ENCODE measurements at places on chromosomes 4 and X.

DNA sequence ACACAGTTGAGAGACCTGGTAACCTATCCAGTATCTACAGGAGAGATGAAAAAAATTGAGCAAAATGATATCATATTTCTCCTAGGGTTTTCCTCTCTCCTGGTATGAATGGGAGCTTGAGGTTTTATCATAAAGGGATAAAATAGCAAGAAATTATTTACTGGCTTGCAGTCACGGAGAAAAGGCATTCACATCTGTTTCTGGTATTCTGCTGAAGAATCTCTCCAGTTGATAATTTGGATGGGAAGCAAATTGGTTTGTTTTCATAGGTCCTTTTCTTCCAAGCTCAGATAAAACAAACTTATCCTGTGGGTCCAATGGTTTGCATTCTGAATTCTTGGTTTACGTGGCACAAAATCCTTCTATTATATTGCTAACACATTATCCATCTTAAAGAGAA, 83.1 kb upstream of the GYPA start:
- no peak for DNase-seq

GRCh38 chrX:56994375-56995270, 718 bp downstream of the SPIN3 start:
- peak; percentile 3 for DNase-seq

DNA sequence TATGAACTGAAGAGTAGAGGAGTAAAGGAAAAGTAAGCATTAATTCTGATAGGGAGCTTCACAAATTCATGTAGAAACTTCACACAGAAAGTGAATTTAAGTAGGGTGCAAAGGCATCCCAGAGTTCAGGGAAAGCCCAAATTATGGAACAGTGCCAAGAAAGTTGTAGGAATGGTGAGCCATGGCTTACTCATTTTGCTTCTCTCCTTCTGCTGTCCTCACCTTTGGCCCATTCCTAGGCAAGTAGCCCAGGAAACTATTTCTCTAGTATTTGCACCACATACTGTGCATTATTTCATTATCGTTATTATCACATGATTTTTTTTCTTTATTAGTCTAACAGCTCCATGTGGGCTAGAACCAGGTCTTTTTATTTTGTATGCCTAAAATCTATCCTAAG, 34.9 kb upstream of the IL1RAPL1 start:
- no peak for DNase-seq

DNA sequence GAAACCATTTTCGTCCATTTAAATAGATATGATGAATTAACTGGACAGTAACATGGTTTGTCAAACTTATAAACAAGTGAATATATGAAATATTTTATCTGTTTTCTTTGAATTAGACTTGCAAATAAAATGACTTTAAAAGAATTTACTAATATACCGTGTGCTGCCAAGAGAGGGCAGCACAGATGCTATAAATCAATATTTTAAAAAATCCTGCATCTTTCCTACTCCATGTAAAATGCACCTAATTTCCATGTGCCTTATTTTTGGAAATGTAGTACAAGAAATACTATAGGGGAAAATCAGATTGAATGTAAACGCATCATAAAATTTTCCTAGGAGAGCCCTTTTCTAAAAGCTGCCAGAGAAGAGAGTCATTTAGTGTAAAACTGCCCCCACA, 62.2 kb downstream of the PRKX start:
- DNase-seq, result no peak

- no peak for DNase-seq
Measured at GRCh38 chr4:39037941-39038340, 5.7 kb upstream of the TMEM156 start.

DNA sequence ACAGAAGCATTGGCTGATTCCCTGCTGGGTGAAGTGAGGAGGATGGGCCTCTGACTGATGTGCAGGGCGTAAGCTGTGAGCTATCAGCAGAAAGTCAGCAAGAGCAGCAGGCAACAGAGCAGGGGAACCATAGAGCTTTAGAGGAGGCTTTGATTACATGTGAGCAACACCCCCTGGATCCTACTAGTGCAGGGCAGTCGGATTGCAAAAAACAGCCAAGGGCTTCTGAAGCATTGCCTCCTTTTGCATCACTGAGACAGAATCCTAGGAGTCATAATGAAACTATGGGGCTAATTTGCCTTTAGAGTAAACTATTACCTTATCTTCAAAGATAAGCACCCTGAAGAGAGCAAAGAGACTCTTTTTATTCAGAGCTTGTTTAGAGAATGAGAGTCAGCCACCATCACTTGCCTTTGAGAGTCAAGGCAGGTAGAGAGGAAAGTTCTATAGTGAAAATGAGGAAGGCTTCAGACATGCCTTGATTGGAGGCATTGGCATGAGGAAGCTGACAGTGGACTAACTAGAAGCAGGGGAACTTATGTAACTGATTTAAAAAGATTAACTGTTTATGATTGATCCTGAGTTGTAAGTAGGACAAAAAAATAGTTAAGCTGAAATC, 420.3 kb downstream of the PDHA2 start:
- no peak for DNase-seq

DNA sequence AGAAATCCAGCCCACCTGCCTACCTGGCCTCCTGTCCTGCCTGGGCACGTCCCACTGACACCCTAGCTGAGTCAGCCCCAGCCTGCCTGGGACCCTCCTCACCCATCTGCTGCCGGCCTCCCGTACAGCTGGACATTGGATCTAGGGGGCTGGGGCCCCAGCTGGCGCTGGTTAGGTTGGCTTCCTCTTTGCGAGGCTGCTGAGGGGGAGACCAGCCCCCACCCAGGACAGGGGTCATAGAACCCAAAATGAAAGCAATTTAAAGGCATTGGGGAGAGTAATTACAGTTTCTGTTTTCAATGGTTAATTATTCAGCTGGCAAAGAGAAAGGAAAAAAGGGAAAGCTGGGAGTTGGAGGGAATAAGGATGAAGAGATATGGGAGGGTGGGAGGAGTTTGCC, 15.8 kb downstream of the EFNB1 start:
- DNase-seq, result no peak

DNA sequence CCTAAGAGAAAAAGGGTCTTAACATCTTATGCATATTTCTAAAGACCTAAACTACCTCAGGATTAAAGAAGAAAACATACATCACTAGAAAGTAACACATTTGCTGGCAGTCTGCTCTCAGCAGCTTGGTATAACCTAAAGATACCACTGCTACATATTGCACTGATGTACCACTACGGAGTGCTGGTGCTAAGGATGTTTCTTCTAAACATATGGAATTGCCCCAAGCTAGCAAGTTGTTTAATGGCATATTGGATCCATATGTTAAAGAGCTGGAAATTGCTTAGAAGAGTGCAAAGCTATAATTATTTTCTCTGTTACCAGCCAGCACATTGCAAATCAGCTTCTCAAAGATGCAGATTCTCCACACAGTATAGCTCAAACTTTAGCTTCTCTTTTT, 436.5 kb upstream of the GALNTL6 start:
- no peak for DNase-seq

- no peak for DNase-seq
Measured at GRCh38 chr4:185202984-185203485, 765 bp downstream of the CFAP97 start.

DNA sequence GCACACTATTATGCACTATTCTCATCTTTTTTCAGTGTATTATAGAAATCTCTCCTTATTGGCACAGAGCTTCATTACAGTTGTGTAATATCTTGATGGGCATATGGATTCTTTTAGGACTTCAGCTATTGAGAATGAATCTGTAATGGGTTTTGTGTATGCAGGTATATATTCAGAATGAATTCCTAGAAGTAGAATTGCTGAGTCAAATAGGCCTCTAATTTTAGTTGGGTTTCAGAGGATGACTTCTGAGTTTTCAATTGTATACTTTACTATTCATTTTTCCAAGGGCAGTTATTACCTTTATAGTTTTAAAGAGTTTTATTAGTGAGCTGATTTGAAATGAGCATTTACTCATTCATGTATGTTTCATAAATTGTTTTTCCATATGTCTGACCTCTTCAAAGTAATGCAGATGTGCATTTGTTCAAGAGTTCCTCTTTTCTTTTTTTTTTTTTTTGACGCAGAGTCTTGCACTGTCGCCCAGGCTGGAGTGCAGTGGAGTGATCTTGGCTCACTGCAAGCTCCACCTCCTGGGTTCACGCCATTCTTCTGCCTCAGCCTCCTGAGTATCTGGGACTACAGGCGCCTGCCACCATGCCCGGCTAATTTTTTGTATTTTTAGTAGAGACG, 19.5 kb downstream of the CASP6 start:
- no peak for DNase-seq

DNA sequence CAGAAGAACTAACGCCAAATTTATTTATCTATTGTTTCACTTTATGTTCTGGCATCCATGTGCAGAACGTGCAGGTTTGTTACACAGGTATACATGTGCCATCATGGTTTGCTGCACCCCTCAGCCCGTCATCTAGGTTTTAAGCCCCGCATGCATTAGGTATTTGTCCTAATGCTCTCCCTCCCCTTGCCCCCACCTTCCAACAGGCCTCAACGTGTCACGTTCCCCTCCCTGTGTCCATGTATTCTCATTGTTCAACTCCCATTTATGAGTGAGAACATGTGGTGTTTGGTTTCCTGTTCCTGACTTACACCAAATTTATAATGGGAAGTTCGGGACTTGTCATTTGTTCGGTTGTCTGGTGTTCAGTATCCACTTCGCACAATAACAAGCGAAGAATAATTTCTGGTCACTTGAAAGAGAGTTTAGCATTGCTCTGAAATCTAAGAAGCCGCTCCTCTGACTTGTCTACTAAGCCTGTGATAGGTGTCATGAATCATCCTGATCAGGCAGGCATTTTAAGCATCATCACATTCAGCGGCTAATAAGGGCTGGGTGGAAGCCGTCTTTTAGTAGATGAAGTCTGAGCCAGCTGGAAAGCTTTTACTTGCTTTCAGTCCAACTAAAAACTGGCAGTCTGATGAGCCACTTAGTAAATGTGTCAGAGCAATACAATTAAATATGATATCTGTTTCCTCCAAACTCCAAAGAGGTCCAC, 1065.7 kb upstream of the PABPC4L start:
- DNase-seq, result no peak

GRCh38 chr4:7364979-7365378, 69.8 kb downstream of the PSAPL1 start:
- no peak for DNase-seq

DNA sequence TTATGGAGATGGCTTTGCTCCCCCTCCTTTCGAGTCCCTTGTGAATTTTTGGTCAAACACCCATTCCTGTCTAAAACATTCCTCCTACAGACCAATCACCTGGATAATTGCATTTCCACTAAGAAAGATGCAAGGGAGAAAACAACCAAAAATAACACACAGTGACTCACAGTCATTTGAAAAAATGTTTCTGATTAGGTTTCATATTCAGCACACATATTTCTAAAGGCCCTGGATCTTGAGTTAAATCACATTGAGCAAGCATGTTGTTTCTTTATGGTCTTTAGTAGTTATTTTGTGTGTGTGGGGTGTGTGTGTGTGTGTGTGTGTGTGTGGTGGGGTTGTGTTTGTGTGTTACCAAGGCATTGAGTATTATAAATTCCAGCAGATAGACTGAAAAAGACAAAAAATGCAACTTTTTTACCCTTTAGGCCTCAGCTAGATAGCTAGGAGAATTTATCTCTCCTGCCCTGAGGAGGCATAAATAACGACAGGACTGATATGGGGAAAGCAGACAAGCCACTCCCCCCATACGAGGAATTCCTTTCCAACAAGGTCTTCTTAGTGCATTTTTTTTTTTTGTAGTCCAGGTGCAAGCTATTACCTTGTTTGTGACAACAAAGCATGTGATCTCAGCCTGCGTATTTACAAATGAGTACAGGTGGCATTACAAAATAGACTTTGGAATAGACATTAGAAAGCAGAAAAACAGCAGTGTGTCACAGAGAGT, 265.4 kb upstream of the ADGRL3 start:
- DNase-seq, result no peak

- peak; percentile 18 for DNase-seq
Measured at GRCh38 chr4:82799006-82799881, 648 bp upstream of the SCD5 start.

- DNase-seq, result no peak
Measured at GRCh38 chr4:105181259-105181658, 34.6 kb downstream of the TET2 start.

GRCh38 chr4:13445841-13446790, 38.0 kb downstream of the RAB28 start:
- peak; percentile 56 for DNase-seq

DNA sequence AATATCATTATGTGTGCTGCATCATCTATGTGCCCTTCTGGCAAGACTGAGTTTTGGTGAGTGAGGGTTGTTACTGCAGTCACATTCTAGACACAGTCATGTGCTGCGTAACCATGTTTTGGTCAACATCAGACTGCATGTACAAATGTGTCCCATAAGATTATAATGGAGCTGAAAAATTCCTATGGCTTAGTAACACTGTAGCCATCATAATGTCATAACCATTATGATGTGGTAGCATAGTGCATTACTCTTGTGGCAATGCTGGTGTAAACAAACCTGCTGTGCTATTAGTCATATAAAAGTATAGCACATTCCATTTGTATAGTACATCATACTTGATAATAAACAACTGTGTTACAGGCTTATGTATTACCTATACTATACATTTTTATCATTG, 198.1 kb upstream of the NUDT6 start:
- no peak for DNase-seq

- no peak for DNase-seq
Measured at GRCh38 chr4:81792521-81792920, 320.8 kb upstream of the RASGEF1B start.

DNA sequence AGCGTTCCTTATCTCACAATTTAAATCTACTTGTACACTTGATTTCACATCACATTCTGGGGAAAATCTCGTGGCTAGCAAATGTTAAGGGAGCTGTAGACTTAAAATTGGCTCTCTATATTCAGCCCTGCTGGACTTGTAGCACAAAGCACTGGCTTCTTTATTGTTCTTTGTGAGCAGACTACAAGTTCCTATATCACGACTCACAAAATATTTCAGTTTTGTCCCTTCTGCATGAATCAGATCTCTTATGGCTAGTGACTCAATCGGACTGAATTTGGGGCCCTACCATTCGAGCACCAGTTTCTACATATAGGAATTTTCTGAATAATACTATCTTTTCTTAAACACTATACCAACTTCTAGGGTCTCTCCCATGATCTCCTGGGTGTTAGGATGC, 390.1 kb downstream of the ADAM29 start:
- DNase-seq, result no peak

DNA sequence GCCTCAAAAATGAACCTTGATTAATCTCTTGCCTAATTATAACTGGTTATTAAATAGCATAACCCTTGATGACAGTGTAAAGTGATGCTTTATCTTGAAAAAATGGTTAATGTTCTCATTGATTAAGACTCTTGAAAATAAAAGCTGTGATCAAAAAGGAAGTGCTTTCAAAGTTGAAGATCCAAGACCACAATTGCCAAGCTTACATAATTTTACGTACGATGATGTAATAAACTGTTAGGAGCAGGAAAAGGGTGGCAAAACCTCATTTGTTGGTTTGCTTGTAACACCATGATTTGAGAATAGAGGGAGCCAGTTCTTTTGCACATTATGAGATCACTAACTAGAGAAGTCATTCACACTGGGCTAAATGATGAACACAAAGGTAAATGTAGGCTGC, 322.2 kb downstream of the ADGRL3 start:
- DNase-seq, result no peak

- no peak for DNase-seq
Measured at GRCh38 chr4:17722356-17722700, 59.1 kb downstream of the FAM184B start.

All from nephron progenitor cell (in vitro differentiated cells).